ENCODE measurements at places on chromosomes 2 and 18.

DNA sequence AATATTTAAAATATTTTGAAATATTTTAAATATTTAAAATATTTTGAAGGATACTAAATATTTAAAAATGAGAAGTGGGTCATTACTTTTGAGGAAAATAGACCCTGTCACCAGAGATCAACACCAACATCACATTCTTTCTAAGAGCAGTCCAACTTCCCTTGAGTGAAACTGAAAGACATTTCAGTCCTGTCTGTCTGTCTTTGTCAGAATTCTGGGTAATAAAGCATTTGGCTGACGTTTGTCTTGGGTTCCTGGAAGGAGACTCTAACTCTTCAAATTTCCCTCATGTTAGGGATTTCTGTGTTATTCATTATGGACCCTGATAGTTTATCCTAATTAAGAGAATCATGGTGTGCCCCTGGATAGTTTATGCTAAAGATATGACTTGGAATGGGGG is 32.8 kb downstream of the TTC21B start:
- DNase-seq, result no peak

- DNase-seq, result no peak
Measured at GRCh38 chr18:25561918-25562317, 210.0 kb upstream of the ZNF521 start.

DNA sequence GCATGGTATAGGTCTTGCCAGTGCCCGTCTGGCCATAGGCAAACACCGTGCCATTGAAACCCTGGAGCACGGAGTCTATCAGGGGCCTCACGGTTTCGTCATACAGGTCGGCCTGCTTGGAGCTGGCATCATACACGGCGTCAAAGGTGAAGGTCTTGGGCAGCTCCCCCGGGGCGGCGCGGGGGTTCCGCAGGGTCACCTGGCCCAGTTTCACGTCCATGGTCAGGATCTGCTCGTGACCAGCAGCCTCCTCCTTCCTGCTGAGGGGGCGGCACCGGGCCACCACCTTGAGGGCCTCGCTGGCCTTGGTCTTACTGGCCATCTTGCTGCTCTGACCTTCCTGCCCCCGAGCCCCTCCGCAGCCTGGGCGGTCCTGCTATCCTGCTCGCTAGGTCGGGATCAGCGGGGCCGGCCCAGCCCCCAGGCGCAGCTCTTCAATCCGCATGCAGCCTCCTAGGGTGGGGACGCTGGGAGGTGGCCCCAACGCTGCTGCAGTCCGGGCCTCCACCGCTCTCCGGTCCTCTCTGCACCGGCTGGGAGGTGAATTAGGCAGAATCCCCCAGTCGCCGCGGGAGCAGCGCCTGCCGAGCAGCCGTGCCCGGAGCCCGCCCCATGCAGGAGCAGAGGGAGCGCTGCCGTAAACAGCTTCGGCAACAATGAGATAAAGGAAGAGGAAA is 563 bp downstream of the KIF3C start:
- no peak for DNase-seq

GRCh38 chr2:100895934-100896685 is 76.2 kb downstream of the NPAS2 start:
- no peak for DNase-seq

DNA sequence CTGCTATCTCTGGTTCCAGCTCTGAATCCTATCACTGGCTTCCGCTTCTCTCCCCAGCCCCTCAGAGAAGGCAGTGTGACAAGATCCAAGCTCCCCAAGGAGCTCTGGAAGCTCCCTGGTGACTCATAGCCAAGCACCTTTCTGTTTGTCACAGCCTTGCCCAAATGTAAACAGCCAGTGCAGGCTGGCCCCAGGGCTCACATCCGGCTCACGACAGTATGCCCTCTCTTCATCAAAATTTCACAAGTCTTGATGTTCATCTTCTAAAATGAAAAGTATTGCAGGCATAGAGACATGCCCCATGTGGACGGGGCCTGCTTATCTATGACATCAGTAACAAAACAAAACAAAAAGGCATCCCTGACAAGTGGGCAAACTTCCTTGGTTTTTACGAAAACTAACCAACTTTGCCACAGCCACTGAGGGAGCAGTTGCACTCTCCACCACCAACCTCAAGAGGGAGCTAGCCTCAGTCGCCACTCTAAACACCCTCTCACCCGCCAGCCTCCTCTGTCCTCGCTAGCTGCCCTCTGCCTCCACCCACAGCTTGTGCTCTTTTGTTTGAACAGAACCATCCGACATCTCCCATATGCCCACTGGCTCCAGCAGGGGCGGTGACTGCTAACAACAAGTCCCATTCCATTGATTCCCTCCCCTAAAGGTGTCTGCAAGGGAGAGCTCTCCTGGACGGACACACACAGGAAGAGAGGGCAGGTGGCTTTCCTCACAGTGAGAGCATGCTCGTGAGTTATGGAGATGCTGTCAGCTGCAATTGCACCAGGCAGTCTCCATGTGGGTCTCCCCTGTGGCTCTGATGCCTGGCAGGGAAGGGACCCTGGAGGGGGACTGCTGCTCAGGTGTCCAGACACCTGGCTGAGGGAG is 71.0 kb upstream of the DAPL1 start:
- no peak for DNase-seq

- DNase-seq, result no peak
Measured at GRCh38 chr18:12819322-12819721, 64.7 kb downstream of the PTPN2 start.

- no peak for DNase-seq
Measured at GRCh38 chr18:28003451-28003850, 173.5 kb downstream of the CDH2 start.

DNA sequence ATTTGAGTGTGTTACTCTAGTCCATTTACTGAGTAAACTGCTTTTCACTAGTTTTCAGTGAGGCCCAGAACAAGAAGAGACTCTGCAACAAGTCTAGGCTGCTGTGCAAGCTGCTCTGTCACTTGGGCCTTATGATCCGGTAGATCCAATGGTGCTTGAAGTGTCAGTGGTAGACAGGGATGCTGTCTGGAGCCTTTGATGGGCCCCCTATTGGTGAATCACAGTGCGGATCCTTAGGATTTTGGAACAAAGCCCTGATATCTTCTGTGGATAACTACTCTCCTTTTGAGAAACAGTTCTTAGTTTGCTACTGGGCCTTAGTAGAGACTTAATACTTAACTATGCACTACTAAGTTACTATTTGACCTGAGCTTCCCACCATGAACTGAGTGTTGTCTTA is 150.2 kb downstream of the TMEFF2 start:
- DNase-seq, result no peak

- DNase-seq, result no peak
Measured at GRCh38 chr18:41357708-41358107, 597.3 kb upstream of the PIK3C3 start.

DNA sequence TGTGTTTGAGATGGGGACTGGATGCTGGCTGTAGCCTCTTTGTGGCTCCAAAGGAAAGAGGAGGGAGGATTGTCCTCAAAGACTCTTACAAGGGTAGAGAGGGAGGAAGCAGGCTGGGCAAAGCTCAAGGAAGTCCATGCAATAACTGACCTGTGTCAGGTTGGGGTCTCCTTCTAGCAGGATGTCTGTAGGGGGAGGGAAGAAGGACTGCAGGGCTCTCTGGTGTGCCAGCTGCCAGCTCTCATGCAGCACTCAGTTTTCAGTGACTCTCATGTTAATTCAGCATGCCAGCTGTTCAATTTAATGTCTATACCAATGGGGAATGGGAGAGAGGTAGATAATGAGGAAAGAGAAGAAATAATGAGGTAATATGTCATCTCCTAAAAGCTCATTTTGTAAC is 85.3 kb upstream of the RANBP2 start:
- DNase-seq, result no peak

DNA sequence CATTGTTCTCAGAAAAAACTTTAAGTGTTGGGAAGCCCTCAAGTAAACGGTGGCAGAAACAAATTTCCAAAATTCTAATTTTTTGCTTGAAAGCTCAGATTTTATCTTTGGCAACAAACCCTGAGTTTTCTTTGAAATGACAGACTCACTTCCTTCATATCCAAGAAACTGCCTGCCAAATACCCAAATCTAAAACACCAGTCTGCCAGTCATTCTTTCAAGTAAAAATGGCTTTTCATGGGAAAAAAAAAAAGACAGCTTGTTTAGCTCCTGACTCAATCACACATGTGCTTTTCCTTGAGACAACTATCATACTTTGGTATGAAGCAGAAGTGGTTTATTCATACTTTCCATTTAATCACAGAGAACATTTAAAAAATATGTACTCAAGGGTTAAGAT is 40.6 kb upstream of the CSRNP3 start:
- no peak for DNase-seq

GRCh38 chr2:176001281-176001915 is 669 bp downstream of the LNPK start:
- no peak for DNase-seq
